Amygdala (tissue), 56 donors: ENCODE measurements at places on chromosomes 7 and 10.

GRCh38 chr10:110456523-110457091 lies 41.1 kb upstream of the DUSP5 start:
- DNase-seq, result no peak

DNA sequence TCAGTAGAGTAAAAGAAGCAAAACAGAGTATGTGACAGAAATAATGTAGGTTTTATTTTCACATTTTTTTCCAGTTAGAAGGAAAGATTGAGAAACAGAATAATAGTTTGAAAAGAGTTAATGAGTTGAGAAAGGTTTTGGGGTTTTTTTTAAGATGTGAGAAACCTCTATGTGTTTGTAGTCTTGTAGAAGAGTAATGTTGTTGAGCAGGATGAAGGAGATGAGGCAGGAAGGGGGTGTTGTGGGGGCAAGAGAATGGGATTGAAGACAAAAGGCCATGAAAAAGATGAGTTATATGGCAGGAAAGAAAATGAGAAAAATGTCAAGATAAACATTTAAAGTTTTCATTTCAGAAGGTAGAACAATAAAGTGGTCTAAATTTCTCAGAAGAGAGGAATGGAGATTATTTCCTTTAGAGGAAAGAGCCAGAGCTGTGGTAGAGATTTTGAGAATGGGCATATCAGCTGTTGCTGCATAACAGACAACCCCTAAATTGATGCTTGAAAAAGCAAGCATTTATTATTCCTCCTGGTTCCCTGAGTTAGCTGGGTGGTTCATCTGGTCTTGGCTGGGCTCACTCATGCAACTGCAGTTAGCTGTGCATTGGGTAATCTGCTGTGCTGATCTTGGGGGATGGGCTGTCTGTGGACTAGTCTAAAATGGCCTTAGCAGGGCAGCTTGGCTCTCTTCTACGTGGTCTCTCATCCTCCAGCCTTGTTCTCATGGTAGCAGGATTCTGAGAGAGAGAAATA lies 27.1 kb downstream of the PCGF5 start:
- no peak for DNase-seq

- DNase-seq, result no peak
Measured at GRCh38 chr7:131021902-131022301, 287.9 kb upstream of the KLF14 start.

DNA sequence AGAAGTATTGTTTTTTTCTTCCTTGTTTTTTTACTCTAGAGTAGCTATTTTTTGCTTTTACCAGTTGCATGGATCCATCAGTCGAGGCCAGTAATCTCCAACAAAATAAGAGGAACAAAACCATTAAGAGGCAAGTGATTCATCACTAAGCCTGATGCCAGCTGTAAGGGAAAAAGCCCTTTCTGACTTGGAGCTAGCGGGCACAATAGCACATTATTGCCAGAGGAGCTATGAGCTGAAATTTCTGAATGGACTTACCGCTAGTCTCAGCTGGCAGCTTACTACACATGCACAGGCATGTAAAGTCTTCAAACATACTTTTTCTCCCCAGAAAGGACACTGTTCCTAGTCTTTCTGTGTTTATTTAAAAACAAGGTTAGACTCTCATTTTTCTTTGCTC lies 41.6 kb upstream of the PTPRZ1 start:
- no peak for DNase-seq

GRCh38 chr7:30988351-30989005 lies 24.7 kb downstream of the GHRHR start:
- peak; percentile 70 for DNase-seq

GRCh38 chr7:87253589-87254087 lies 34.1 kb upstream of the TMEM243 start:
- no peak for DNase-seq

DNA sequence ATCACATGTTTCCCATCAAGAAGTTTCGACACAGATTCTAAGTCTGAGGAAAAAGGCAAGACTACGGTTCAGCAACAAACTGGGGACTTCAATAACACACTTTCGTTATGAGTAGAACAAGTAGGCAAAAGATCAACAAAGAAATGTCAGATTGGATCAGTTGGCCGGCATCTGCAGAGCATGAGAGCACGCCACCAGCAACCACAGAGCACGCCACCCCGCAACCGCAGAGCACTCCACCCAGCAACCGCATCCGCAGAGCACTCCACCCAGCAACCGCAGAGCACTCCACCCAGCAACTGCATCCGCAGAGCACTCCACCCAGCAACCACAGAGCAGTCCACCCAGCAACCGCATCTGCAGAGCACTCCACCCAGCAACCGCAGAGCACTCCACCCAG lies 89.7 kb upstream of the FAM20C start:
- no peak for DNase-seq

DNA sequence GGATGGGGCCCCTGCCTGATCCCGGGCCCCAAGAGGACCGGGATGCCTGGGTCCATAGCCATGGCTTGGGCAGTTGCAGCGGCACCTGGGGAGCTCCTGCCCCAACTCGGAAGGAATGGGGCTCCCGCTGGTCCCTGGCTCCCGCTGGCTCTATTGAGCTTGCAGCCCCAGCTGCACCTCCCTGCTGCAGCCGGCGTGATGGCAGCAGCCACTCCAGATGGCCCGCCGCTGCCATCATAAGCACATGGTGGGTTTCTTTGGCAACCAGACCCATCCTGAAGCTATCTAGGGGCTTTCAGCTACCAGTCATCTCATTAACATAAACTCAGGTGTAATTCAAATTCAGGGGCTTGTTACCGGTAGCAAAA lies 11.1 kb upstream of the DNMBP start:
- no peak for DNase-seq

DNA sequence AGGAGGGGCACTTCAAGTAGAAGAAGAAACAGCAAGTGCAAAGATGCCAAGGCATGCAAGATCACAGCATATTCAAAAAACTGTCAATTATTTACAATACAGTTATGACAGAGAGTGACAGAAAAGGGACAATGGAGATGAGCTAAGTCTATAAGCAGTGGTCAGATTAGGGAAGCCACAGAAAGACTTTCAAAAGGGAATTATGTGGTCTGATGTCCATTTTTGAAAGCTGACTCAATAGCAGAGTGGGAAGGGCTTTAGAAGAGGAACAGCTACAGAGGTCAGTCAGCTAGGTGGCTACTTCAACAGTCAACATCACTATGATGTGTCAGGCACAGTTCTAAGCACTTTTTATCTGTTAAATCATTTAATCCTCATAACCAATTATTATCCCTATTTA lies 45.2 kb upstream of the SPOCK2 start:
- no peak for DNase-seq

DNA sequence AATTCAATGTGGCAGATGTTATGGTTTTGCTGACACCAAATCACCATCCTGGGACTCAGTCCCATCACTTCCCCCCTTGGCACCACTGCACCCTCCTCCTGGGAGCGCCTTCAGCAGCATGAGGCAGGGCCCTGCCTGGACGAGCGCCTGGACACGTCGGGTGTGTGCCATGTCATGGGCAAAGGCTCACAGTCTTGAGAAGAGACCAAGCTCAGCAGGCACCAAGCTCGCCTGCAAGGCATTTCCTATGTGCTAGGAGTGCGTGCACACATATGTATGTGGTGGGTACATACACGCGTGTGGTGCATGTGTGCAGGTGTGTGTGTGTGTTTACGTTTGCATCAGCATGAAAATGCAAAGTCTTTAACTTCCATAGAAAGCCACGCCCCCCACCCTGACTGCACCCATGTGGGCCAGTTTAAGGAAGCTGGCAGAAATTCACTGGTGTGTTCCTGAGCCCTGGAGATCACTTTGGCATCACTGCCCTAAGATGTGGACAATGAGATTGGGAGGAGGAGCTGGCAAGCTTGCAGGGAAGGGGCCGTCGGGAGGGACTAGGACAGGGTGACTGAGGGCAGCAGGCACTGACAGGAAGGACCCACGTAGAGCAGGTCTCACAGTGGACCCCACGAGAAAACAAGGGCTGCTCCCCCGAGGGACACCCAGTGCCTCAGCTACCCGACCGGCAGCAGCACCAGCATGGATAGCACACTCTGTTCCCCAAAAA lies 169.9 kb upstream of the PPP2R2D start:
- no peak for DNase-seq

DNA sequence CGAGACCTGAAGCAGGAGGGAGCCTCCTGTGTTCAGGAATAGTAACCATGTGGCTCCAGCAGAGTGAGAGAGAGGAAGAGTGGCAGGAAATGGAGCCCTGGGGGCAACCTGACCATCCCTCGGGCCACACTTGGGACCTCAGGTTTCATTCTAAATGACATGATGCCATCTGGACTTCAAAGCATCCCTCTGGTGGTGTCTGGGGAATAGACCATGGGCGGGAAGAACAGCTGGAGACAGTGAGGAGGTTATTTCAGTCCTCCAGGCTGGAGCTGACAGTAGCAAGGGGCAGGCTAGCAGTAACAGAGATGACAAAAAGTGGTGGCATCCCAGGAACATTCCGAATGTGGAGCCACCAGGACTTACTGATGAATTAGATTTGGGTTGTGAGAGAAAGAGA lies 44.8 kb downstream of the AKR1B1 start:
- DNase-seq, result no peak
